CD4-positive, alpha-beta memory T cell (primary cell): ENCODE measurements at places on chromosomes 13 and 19.

GRCh38 chr19:39936020-39936419 is 1.6 kb upstream of the FCGBP start:
- DNase-seq, result no peak

- DNase-seq, result no peak
These were observed 255.1 kb downstream of the TBC1D4 start for GRCh38 chr13:75226733-75227435.

GRCh38 chr13:97497400-97497799 is 63.4 kb downstream of the RAP2A start:
- DNase-seq, result no peak

GRCh38 chr19:33284756-33285155 is 17.6 kb downstream of the CEBPA start:
- DNase-seq, result no peak

- no peak for DNase-seq
These were observed 526 bp upstream of the DMWD start for GRCh38 chr19:45793178-45793564.

DNA sequence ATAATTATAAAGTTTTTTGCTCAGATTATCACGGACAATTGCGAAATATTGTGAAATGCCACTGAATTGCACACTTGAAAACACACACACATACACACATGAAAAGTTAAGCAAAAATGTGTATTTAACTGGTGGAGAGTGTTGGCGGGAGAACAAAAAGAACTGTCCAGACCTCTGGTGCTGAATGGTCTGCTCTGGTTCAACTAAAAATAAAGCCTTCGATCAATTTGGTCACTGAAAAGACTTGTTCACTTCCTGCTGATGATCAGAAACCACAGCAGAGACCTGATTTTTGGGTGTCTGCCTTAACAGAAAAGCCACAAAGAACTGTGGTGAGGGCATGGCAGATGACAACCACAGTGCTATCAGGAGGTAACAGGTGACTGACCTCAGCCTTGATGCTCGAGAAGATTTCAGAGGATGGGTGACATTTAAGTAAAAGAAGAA is 4.0 kb upstream of the IGFL1 start:
- no peak for DNase-seq

- DNase-seq, result no peak
These were observed at the start of gene NPHS1 for GRCh38 chr19:35852029-35852780. Gene NPHS1 (minus strand): TSS chr19:35852504. CDS start chr19:35851837, 667 bp downstream.

DNA sequence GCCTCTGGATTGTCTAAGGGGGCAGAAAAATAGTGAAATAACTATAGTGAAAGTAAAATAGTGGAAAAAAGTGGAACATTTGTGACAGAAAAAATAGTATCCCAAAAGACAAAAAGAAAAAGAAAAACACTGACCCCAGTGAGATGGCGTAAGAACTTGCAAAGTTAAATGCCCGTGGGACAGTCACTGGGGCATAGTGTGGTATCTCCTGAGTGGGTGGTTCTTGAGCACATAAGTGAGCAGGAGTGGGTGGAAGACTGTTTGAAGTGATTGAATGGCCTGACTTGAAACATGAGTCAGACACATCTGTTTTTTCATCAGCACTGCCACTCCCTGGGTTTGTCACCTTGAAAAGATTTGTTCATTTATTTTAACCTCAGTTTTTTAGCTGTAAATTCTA is 2.5 kb downstream of the ZNF430 start:
- DNase-seq, result no peak

DNA sequence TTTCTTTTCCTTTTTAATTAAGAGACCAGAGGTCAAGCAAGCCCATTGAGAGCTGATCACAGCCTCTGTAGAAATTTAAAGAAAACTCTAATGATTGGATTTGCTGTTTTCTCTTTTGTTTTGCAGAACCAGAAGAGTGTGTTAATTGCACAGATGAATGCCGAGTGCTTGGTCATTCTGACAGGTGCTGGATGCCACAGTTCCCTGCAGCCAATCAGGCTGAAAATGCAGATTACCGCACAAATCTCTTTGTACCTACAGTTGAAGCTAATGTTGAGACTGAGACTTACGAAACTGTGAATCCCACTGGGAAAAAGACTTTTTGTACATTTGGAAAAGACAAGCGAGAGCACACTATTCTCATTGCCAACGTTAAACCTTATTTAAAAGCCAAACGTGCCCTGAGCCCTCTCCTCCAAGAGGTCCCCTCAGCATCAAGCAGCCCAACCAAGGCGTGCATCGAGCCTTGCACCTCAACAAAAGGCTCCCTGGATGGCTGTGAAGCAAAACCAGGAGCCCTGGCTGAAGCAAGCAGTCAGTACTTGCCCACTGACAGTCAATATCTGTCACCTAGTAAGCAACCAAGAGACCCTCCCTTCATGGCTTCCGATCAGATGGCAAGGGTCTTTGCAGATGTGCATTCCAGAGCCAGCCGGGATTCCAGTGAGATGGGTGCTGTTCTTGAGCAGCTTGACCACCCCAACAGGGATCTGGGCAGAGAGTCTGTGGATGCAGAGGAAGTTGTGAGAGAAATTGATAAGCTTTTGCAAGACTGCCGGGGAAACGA is 93.1 kb downstream of the PCDH17 start:
- no peak for DNase-seq

DNA sequence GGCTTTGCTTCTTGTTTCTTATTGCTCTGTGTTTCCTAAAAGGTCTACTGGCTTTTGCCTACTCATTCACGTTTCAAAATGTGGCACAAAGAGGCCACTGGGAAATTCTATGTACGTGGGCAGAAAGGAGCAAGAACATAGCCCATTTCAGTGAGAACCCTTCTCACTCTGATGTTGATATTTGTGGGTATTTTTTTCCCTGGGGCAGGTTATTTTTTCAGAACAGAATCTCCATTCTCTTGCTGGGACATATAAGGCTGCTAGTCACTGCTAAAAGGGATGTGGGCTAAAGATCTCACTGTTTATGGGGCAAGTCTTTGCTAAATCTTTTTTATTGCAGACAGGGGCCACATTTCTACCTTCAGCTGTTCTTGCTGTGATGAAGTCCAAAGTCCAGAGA is 27.1 kb downstream of the EDNRB start:
- no peak for DNase-seq

DNA sequence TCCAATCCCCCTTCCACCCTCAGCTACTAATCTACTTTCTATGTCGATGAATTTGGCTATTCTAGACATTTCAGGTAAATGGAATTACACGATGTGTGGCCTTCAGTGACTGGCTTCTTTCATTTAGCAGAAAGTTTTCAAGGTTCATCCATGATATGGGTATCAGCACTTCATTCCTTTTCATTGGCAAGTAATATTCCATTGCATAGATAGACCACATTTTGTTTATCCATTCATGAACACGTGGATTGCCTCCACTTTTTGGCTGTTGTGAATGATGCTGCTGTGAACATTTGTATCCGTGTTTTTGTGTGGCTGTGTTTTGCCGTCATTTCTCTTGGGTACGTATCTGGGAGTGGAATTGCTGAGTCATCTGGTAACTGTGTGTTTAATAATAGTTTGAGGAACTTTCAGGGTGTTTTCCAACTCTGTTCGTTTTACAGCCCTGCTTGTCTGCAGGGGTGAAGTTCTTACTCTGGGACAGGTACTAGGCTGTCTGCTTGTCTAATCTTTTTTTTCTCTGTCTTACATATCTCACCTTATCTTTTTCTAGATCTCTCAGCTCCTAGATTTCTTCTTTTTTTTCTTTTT is 32.5 kb downstream of the MARK4 start:
- DNase-seq, result no peak

GRCh38 chr13:99829161-99829560 is 142.4 kb downstream of the ZIC5 start:
- DNase-seq, result no peak

DNA sequence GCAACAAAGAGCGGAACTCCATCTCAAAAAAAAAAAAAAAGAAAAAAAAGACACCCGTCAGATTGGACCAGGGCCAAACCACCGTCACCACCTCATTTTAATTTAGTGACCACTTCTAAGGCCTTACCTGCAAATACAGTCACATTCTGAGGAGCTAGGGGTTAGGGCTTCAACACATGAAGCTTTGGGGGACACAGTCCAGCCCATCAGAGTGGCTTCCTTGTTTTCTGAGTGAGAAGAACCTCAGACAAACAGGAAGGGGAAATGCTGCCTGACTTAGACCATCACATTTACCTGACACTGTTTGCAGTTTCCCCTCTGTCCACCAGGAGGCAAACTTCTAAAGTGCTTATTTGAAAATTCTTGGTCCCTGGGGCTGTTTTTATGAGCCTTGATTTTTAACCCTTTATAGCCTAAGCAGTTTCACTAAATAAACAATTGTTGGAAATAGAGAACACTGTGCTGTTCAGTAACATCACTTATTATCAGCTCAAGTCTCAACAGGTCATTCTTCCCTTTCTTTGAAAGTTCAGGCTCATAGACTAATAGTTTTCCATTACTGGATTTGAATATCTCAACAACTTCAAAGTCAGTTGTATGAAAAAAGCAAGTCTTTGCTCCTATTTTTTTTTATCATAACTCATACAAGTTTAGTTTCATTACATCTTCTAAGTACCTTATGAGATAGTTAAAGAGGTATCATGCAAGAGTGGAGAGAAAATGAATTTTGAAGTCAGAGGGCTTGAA is 74.9 kb upstream of the WASF3 start:
- peak; percentile 77 for DNase-seq

DNA sequence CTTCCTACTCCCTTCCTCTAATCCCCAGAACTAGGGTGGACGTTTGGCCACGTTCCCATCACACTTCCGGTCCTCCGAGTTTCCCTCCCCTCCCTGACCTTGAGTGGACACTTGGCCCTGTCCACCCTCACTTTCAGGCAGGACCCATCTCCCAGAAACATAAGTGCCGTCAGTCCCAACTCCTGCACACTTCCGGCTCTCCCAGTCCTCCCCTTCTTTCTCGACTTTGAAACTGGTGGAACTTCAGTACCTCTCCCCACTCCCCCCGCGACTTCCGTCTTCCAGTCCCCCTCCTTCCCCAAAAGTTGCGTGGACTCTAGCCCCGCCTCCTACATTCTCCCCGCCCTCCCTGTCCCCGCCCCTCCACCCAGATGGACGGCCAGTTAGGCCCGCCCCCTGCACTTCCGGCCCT is 278 bp upstream of the ZNF274 start:
- no peak for DNase-seq

GRCh38 chr19:15453091-15453578 is 3.4 kb upstream of the WIZ start:
- no peak for DNase-seq

GRCh38 chr13:94031609-94032008 is 447.9 kb downstream of the DCT start:
- DNase-seq, result no peak

- no peak for DNase-seq
These were observed 5.4 kb upstream of the RASAL3 start for GRCh38 chr19:15469513-15470297.

DNA sequence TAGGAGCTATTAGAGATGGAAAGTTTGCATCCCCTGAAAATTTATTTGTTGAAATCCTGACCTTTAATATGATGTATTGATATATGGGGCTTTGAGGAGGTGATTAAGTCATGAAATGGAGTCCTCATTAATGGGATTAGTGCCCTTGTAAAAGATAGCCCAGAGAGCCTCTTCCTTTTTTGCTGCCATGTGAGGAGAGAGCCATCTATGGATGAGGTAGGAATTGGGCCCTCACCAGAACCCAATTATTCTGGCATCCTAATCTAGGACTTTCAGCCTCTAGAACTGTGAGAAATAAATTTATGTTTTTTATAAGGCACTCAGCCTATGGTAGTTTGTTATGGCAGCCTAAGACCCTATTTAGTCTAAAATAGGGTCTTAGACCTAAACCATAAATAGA is 250.2 kb upstream of the SLITRK1 start:
- no peak for DNase-seq

- no peak for DNase-seq
These were observed 13.0 kb upstream of the SPC24 start for GRCh38 chr19:11168568-11168967.

GRCh38 chr13:64525687-64526086 is 2704.4 kb downstream of the PCDH9 start:
- DNase-seq, result no peak

DNA sequence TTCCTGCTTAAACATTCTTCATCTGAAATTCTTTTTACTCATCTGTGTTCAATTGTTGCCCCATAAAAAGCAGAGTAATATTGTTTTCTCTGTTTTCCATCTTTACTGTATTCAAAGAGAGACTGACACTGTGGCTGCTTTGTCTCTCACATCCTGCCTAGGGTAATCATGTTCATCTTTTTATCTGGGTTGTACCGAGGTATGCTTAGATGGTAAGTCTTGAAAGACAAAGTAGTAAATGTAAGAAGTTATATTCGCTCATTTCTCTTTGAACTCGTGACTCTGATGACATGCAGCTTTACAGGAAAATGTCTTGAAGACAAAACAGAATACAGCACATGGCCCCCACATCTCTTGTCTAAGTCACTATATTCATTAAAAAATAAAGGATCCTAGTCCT is 20.0 kb upstream of the CYSLTR2 start:
- DNase-seq, result no peak

DNA sequence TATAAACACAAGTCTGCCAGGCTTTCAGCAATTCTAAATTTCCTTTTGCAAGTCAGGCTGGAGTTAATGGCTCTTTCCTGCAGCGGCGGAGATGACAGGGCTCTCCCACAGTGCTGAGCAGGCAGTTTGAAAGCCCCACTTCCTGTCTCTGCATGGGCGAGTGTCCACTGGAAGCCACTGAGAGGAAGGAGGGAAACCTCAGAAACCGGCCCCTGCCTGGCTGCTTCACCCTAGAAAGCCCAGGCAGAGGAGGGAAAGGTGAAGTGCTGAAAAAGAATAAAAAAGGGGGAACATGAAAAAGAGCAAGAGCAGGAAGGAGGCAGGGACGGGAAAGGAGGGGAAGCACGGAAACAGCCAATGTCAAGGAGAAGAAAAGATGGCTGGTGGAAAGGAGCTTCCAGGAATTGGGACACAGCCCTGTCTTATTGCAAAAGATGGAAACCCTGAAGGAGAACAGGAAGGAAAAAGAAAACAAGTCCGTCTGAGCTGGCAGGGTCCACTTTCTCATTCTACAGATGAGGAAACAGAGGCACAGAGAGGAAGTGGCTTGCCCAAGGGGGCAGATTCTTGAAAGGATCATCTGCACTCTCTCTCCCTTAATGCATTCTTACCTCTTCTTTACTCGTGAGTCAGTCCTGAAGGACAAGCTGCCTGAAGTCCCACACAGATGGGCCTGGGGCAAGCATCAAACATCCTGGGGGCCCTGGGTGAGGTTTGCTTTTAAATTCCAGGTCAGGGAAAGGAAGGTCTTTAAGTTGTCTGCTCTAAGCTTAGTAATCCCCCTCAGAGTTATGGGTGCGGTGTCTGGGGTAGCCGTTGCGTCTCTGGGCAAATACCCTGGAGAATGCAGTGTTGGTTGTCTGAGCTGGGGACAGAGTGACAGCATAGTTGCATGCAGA is 38.8 kb upstream of the ALOX5AP start:
- DNase-seq, result no peak

- DNase-seq, result no peak
These were observed 13.2 kb downstream of the DNAJC15 start for GRCh38 chr13:43036351-43037250.

GRCh38 chr13:49932868-49933267 is 3.3 kb downstream of the SPRYD7 start:
- DNase-seq, result no peak

DNA sequence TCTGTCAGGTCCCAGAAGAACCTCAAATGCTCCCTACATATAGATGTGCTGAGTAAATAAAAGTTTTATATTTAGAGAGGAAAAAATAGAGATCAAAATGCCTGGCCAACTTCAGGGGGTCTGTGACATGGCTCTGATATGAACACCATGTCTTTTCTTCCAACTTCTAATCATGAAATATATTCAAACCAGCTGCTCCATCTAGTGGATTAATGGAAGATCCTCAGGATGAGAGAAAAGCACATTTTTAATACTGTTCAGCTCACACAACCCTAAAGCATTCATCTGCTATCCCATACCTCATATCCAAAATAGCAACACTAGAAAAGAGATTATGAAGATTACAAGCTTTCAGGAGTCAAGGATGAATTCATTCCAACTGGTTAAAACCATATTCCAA is 56.0 kb upstream of the DOCK9 start:
- DNase-seq, result peak; percentile 28
